Activated CD8-positive, alpha-beta memory T cell treated with anti-CD3 and anti-CD28 coated beads, Interleukin-2, amount 50 U/mL, for 4 hours (primary cell): ENCODE measurements at places on chromosomes 6 and 20.

DNA sequence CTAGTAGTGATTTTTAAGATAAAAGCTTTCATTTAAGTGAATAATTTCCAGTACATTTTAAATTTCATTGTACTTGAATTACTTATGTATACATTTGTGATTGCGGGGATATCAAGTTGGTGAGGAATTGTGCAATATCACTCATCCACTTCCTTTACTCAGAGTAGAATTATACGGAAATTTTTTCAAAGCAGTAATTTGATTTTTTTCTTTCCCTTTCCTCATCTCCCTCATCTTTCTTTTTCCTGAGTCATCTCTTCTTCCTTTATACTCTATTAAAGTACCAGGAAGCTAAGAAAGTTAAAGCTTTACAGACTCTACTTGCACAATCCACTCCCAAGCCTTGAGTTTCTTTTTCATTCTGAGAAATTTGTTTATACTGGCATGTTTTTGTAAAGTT is 60.9 kb upstream of the DEFB112 start:
- no peak for DNase-seq

GRCh38 chr20:57567471-57568079 is 6.7 kb downstream of the PCK1 start:
- DNase-seq, result no peak

GRCh38 chr6:114364301-114364700 is 21.5 kb upstream of the HS3ST5 start:
- no peak for DNase-seq

- no peak for DNase-seq
Observed at GRCh38 chr6:71072508-71072907, 115.6 kb upstream of the B3GAT2 start.

DNA sequence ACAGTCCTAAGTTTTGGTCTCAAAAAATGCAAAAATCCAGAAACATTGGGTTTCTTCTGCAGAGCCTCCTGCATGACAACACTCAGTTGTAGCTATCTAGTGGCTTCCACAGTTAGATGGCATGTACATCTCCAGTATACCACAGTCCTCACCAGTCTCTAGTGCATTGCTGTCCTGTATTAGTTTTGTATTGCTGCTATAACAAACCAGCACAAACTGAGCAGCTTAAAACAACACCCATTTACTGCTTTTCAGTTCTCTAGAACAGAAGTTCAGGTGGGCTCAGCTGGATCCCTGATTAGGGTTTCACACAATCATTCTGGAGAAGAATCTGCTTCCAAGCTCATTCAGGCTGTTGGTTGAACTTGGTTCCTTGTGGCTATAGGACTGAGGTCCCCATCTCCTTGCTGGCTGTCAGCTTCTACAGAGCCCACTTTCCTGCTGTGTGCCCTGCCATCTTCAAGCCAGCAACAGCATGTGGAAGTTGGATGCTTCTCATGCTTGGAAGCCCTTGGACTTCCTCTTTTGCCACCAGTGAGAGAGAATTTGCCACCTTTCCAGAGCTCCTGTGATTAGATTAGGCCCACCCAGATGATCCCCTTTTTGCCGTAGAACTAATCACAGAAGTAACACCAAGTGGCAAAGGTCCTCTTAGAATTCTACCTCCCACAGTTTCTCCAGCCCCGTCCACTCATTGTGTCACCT is 48.9 kb upstream of the TBC1D7 start:
- DNase-seq, result no peak

DNA sequence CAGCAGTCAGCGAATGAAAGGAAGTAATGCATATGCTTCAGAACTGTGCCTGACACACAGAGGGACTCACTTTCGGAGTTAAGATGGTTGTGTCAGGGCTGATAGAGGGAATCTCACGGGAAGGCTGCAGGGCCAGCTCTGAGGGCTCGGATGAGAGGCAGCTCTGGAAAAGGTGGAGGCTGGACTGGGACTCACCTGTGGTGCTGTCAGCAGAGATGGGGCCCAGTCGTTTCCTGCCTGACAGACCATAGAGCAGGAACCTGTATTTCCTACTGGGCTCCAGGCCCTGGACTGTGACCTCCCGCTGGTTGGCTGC is 9.3 kb downstream of the CYP21A2 start:
- no peak for DNase-seq

DNA sequence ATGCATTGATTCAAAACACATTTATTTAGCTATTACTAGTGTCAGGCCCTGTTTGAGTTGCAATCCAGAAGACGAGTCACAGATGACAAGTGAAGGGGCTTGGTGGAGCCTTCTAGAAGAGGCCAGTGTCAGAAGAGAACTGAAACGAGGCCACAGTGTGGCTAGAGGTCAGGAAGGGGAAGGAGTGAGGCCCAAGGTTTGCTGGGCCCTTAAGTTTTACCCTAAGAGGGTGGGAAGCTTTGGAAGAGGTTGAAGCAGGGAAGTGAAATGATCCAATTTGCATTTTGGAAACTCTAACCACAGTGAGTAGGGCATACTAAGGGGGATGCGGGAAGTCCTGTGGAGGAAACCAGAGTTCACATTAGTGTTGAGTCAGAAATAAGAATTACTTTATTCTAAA is 25.0 kb downstream of the TTK start:
- no peak for DNase-seq

DNA sequence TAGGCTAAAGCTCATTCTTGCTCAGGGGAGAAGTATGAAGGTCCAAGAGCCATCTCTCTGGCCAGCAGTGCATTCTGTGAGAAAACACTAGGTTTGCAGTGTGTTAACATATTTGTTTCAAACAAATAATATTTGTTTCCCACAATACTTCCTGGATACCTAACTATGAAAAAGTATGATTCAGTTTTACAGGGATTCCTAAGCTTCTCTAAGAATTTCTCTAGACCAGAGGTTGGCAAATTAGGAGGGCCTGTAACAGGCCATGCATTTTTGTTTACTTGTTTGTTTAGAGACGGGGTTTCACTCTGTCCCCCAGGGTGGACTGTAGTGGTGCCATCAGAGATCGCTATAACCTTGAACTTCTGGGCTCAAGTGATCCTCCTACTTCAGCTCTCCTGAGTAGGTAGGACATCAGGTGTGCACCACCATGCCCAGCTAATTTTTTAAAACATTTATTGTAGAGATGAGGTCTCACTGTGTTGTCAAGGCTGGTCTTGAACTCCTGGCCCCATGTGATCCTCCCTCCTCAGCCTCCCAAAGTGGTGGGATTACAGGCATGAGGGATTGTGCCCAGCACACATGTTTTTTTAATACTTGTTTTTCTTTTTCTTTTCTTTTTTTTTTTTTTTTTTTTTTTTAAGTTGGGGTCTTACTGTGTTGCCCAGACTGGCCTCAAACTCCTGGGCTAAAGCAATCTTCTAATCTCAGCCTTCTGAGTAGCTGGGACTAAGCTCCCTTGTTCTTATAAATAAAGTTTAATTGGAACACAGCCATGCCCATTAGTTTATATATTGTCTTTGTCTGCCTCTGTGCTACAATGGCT is 71.7 kb downstream of the ADGRG6 start:
- DNase-seq, result no peak

DNA sequence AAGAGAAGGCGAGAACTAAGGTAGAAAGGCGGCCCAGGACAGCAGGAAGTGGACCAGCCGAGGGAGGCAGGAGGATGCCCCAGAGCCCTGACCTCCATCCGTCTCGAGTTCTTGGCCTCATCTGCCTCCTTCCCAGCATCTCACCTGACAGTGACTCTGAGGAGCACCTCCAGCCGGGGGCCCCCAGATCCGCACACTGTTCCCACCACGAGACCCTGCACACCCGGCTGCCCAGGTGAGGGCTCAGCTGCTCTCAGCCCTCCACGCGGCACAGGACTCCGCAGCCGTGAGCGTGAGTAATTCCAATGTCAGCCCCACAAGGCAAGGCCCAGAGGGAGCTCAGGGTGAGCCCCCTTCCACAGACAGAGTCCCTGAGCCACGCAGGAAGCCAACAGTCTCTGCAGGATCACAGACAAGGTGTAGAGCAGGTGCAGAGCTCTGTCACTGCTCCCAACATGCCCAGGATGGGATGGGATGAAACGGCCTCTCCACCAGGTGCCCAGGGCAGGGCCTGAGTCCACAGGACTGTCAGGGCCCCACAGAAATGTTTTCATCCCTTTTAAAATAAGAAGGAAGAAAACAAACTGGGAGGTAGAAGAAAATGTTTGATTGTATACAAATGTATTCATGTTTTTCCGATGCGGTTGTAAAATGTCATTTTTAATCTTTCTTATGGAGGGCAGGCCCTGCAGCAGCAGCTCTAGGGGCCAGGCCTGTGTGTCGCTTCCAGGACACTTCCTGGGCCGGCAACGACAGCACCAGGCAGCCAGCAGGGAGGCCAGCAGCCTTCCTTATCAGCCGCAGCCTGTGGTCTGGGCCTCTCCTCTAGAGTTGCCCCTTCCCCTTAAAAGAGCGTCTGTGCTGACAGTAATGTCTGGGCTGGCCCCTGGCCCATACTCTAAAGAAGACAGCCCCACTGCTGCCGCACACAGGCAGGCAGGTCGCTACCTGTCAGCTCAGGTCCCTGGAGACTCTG is 66.9 kb downstream of the DLL1 start:
- peak; percentile 10 for DNase-seq

DNA sequence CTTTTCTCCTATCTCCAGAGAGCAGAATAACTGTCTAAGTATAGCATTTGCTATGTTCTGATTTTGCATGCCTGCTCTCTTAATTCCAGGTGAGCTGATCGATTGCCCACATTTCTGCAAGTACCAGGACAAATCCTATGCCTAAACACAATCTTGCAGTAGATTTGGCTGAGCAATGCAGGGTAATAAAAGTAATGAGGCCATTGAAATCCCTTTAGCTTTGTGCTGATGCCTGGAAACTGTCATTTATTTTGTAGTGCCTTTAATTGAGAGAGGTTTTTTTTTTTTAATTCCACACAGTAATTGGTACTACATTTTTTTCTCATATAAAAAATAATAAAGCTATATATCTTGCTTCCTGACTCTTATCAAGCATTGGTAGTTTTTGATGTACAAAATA is 252.3 kb downstream of the NKAIN2 start:
- DNase-seq, result no peak

- DNase-seq, result no peak
Observed at GRCh38 chr6:34463849-34464248, 2.0 kb upstream of the PACSIN1 start.

- no peak for DNase-seq
Observed at GRCh38 chr6:5670811-5671561, 335.7 kb downstream of the NRN1 start.

GRCh38 chr6:170288091-170288631 is 2.7 kb downstream of the DLL1 start:
- no peak for DNase-seq

- no peak for DNase-seq
Observed at GRCh38 chr20:13857304-13857703, 72.5 kb downstream of the NDUFAF5 start.

- peak; percentile 28 for DNase-seq
Observed at GRCh38 chr6:11712760-11713159, 65.8 kb downstream of the ADTRP start.

GRCh38 chr6:144334150-144334708 is 49.1 kb downstream of the UTRN start:
- peak; percentile 77 for DNase-seq

DNA sequence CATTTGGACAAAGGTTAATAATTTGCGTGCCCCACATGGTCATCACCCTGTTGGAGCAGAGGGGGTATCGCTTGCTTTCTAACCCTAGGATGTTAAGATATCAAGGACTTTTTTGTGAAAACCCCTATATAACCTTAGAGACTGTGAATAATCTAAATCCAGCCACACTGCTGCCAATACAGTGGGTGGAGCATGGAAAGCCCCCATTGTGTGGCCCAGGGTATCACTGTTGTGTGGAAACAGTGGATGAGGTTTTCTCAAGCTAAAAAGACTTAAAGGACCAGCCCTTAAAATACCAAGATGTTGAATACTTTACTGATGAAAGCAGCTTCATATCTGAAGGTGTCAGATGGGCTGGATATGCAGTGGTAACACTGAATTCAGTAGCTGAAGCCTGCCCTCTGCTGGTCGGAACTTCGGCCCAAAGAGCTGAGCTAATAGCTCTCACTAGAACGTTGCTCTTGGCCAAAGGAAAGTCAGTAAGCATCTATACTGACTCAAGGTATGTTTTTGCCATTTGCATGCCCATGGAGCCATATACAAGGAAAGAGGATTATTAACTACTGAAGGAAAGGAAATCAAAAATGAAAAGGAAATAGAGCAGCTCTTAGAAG is 695.2 kb downstream of the PHF3 start:
- DNase-seq, result no peak
